CD4-positive, alpha-beta T cell treated with Interleukin-21 for 1 hour (primary cell): ENCODE measurements at places on chromosomes 13 and 19.

GRCh38 chr19:45217957-45218334, 27.3 kb downstream of the EXOC3L2 start:
- DNase-seq, result no peak

DNA sequence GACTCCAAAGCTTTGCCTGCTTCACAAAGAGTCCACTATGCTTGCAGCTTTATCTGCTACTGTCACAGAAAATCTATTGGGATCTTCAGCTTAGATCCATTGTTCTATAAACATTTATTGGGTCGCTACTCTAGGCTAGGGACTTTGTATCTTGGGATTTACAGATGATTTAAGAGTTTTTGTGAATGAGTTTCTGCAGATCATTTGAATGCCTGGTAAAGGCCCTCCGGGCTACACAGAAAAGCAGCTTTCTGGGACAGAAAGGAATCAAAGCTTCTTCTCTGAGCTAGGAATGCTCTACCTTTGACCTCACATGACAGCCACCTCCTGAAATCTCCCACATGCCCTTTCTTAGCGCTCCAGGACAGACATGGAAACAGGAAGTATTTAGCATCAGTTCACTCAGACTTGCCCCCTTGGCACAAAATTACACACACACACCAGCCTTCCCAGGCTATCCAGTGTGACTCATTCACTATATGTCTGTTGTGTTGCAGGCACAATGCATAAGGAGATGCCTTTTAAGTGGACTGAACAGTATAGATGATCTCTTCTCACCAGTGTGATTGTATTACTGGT, 492.4 kb downstream of the DACH1 start:
- DNase-seq, result no peak

- no peak for DNase-seq
These were observed 376.7 kb downstream of the LIG4 start for GRCh38 chr13:107838588-107839161.

DNA sequence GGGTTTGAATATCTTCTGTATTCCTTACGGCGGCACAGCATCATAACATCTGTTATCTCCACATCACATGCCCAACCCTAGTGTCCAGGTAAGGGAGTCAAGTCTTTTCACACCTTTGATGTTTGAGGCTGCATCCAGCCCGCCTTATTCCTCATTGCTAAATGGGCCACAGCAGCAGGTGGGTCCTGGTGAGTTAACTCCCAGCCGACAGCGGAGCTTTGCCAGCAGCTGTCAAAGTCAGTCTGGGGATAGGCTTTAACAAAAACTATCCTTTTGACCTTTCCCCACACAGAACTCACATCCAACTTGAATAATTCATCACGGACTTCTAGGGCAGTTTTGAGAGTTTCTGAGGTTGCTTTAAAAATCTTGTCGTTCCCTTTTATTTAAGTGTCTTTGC, 235.1 kb downstream of the DLEU7 start:
- DNase-seq, result no peak

GRCh38 chr13:21879263-21879914, 208.5 kb downstream of the FGF9 start:
- no peak for DNase-seq

- DNase-seq, result no peak
These were observed 195.0 kb upstream of the ATXN8OS start for GRCh38 chr13:69912630-69913029.

- no peak for DNase-seq
These were observed 71.4 kb downstream of the SLC7A9 start for GRCh38 chr19:32798201-32798600.

DNA sequence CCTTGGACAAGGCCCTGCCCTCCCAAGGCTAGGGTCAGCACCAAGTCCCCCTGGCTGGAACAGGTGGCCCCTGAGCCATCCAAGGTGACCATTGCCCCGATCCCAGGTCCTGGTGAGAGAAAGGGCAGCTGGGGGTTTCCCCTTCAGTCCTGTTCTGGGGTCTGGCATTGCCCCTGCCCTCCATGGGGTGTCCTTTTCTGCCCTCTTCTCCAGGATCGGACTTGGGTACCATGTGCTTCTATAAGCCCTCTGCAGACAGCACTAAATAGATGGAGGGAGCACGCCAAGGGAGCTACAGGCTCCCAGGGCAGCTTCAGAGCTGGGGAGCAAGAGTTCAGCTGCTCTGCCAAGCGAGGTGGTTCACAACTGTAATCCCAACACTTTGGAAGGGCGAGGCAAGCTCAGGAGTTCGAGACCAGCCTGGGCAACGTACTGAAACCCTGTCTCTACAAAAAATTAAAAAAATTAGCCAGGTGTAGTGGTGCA, 13.5 kb upstream of the KCNN1 start:
- no peak for DNase-seq

DNA sequence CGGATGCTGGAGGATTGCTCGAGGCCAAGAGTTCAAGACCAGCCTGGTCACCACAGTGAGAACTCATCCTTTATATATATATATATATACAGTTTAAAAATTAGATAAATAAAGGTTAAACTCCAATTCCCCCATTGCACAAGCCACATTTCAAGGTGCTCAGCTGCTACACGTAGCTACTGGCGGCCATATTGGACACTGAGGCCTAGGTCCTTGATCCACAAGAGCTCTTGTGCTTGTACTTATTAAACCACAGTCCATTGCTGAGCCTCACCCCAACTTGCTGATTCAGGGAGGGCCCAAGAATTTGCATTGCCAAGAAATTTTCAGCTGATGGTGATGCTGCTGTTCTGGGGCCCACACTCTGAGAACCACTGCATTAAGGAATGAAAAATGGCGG, 9.6 kb downstream of the TTC9B start:
- DNase-seq, result no peak

GRCh38 chr13:97239943-97240787, 18.0 kb downstream of the MBNL2 start:
- DNase-seq, result no peak

GRCh38 chr19:17529239-17530158, 18.1 kb downstream of the PGLS start:
- DNase-seq, result no peak

- no peak for DNase-seq
These were observed 120.6 kb downstream of the IRS2 start for GRCh38 chr13:109665781-109666249.

GRCh38 chr19:804419-805165, 7.3 kb downstream of the PTBP1 start:
- no peak for DNase-seq

- no peak for DNase-seq
These were observed 2.5 kb downstream of the RPS28 start for GRCh38 chr19:8323781-8324185.

GRCh38 chr13:23985839-23986238, 88.5 kb upstream of the C1QTNF9B start:
- no peak for DNase-seq

GRCh38 chr19:3684054-3684816, 16.0 kb downstream of the PIP5K1C start:
- no peak for DNase-seq

DNA sequence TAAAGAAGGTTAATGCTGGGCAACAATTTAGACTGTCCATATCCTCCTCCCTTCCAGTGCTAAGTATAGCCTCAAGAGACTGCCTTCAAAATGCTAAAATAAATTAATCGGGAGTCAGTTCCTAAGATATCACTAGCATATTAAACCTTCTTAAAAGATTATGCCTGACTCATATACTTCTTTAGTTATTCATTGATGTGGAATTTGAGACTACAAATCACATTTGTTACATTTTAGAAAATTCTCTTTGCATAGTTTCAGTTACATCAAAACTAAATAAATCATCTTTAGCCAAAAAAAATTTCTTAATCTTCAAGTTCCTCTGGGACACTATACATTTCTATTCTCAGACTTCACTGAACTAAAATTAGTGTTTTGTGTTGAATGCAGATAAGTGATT, 769.1 kb downstream of the PCDH9 start:
- DNase-seq, result no peak

GRCh38 chr13:101925731-101926130, 473.3 kb downstream of the ITGBL1 start:
- DNase-seq, result no peak

DNA sequence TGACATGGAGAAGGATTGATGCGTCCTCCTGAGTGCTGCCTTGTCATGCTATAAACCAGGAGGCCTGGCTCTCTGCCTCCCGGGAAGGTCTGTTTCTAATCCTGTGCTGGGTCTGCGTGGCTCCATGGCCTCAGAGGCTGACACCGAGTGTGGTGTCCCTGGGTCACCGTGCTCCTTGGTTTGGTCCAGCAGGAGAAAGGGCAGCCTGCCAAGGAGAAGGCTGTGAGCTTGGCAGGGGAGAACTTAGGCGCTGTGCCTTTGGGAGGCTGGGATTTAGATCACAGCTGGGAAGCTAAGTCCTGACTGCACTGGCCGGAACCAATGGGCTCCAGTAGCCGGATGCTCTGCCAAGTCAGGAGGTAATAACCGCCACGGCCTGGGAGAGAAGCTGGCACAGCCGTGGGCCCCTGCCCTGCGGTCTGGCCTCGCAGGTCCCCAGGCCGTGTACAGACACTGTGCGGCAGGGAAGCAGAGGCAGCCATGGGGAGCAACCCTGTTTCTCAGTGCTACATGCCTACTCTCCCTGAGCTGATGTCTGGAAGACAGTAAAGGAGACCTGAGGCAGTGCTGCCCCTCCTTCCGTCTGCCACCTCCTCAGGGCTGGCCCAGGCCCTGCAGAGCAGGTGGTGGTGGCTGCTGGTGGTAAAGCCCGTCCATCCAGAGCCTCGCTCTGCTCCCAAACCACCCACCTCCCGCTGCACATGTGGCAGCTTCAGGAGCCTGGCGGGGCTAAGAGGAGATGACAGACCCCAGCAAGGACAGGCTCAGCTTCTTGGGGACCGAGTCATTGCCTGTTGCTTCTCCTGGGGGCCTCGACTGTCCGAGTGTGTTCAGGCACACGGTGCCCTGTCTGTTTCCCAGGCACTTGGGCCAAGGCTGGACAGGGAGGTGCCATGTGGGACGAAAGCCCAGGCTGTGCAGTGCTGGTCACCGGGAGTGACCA, 44.9 kb downstream of the C13orf46 start:
- DNase-seq, result no peak

GRCh38 chr13:76790980-76791819, 95.0 kb downstream of the KCTD12 start:
- no peak for DNase-seq

DNA sequence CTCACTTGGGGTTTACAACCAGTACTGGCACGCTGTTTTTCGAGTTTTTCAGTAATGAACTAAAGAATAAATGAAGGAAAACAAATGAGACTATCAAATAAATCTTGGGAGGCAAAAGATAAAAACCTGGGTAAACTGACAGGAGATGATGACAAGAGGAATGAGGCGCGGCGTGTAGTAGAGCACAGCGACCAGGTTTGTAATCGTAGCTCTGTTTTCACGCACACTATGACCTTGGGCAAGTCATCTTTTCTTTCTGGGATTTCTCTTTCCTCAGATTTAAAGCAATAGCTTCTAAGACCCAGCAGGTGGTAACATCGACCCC, 419 bp downstream of the MRPS31 start:
- no peak for DNase-seq

DNA sequence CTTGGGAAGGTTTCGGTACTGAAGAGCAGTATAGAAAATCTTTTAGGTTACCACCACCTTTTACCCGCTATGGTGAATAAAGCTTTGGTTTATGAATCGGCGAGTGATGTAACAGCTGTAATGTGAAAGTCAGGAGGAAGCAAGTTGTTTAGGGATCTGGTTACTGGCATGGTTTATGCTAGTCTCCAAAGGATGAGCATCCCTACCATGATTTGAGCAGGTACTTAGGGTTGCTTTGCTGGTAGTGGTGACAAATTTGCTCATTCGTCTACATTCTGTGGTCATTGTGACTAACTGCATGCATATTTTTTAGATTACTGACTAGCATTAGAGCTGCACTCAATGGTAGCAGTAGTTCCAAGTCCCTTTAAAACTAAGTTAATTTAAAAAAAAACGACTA, 104.1 kb downstream of the FRY start:
- no peak for DNase-seq

DNA sequence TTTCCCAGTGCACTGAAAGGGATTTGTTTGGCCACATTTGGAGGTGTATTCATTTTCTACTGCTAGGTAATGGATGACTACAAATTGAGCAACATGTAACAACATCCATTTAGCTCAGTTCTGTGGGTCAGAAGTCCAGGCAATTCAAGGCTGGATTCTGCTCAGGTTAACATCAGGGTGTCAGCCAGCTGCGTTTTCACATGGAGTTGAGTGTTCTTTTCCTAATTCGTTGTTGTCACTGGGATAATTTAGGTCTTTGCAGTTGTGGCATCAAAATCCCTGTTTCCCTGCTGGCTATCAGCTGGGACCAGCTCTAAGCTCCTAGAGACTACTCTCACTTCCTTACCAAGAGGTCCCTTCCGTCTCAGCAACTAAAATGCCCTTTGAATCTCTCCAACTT, 25.4 kb downstream of the MIR17HG start:
- DNase-seq, result no peak

- no peak for DNase-seq
These were observed 9.0 kb upstream of the SHC2 start for GRCh38 chr19:469833-470232.

GRCh38 chr13:37089495-37089894, 16.0 kb downstream of the CSNK1A1L start:
- no peak for DNase-seq

DNA sequence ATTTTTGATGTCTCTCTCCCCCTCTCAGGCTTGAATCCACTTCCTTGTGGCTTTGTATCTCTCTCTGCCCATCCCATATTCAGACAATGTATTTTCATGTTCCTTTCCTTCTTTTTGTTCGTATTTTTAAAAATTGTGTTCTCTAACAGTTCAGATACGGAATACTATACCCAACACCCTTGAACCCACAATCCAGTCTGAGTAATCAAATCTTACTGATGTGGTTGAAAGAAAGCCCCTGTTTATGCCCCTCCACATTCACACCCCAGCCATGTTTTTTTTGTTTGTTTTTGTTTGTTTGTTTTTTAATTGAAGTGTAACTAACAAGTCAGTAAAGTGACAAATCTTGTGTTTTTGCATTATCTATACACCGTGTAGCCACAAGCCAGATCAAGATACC, 1.4 kb downstream of the SPIB start:
- no peak for DNase-seq

- no peak for DNase-seq
These were observed 514 bp downstream of the PCID2 start for GRCh38 chr13:113207890-113208420.

GRCh38 chr19:53388904-53389303, 6.0 kb upstream of the ZNF765 start:
- no peak for DNase-seq

DNA sequence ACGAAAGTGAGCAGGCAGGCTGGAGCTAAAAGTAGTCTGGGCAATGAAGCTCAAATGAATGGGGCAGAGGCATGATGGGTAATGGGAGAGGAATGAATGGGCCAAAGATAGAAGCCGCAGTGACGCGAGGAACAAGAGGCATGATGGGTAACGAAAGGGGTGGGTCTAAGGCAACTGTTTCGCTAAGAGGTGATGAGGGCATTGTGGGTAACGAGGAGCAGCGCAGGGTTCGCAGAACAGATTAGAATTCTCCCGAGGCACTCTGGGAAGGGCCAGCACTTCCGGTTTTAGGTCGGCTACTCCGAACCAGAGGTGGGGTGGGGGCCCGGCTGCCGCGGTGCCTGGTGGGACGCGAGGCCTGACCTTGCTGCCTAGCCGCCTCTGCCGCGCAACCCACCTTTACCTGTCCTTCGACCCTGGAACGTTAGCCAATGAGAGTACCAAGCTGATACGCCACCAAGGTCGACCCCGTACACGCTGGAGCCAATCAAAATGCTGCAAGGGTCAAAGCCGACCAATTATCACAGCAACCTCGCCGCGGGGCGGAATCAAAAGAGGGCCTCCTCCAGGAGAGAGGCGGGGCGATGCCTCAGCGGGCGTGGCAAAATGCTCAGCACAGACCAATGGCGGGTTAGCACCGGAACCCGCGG, 563 bp upstream of the TOMM40 start:
- no peak for DNase-seq
